ENCODE measurements at places on chromosomes 7 and 10.

GRCh38 chr7:111741811-111742240 is 179.5 kb upstream of the IMMP2L start:
- peak; percentile 22 for DNase-seq

DNA sequence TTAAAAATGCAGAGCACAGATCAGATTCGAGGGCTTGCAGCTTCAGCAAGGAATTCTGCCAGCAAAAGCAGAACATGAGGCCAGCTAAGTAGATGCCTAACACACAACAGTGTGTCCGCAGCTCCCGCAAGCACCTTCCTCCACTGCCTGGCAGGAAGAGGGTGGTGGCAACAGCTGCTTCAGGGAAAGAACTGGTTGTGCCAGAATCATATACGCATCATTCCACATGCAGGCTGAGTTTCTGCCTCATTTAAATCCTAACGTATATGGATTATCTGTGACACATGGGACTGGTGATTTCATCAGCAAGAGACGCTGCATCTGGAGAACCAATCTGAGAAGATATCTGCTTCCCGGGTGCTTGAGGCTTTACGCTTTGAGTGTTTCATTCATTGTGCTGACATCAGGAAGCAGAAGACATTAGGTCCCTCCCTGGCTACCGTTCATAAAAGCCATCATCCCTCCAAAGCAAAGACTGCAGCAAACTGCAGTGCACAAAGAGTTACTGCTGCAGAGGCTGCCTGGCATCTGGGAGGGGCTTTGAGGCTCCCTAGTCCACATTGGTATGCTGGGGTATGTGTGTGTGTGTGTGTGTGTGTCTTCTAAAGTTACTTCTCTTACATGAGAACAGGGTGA is 78.8 kb downstream of the FAM13C start:
- DNase-seq = no peak

- DNase-seq = no peak
Measured at GRCh38 chr7:55087521-55087961, 68.7 kb downstream of the EGFR start.

- no peak for DNase-seq
Measured at GRCh38 chr10:36437367-36437766, 688.0 kb upstream of the ANKRD30A start.

DNA sequence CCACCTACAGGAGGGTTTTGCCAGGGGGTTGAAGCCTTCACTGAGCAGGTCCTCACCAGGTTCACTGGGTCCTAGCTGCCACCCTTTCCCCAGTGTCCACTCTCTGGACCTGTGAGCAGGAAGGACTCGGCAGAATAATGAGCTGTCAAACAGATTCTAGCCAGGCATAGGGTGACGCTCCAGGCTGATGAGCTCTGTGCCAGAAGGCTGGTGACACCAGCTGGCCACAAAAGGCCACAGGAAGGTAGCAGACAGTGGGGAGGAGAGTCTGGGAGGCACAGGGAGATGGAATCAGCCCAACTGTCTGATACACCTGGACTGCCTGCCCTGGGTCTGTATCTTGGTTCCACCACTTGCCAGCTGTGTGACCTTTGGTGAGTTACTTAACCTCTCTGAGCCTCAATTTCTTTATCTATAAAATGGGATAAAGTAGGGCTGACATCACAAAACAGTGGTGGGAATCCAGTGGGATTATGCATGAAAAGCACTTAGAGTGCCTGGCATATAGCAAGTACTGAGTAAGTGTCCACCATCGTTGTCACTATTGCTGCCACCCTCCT is 26.7 kb upstream of the NDST2 start:
- DNase-seq = no peak

DNA sequence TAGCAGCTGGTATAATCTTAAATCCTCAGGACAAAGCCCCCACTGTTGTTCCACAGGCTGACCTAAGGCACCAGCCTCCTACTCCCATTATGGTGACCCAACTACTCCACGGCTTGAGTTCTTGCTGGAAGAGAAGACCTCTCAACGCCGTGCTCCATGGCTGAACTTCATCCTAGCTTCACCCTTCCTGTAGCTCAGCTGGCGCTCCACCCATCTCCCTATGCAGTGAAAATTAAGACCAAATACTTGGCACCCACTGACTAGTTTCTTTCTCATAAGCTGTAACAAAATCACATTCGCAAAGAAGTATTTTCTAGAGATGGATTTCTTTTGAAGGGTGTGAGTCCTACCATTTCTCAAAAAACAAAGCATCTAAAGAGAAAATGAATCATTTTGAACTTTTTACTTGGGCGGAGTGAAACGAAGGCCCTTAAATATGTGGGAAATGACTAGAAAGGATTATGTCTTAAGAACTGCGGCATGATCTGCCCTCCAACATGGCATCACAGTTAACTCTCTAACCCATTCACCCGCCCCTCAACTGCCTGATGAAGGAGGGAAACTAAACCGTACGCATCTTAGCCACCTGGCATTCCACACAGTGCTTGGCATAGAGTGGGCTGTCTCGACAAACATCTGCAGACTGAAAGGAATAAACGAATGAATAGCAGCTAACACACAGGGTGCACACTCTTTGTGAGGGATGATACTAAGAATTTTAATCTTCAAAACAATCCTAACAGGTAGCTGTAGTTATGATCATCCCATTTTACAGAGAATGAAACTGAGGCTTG is 32.7 kb downstream of the GFRA1 start:
- DNase-seq = no peak

- no peak for DNase-seq
Measured at GRCh38 chr7:139534966-139535651, 11.6 kb downstream of the CLEC2L start.
